Naive thymus-derived CD4-positive, alpha-beta T cell (primary cell): ENCODE measurements at places on chromosomes 2 and 18.
A peak's percentile ranks its signal among the peaks of the same experiment; 100 is the strongest.

DNA sequence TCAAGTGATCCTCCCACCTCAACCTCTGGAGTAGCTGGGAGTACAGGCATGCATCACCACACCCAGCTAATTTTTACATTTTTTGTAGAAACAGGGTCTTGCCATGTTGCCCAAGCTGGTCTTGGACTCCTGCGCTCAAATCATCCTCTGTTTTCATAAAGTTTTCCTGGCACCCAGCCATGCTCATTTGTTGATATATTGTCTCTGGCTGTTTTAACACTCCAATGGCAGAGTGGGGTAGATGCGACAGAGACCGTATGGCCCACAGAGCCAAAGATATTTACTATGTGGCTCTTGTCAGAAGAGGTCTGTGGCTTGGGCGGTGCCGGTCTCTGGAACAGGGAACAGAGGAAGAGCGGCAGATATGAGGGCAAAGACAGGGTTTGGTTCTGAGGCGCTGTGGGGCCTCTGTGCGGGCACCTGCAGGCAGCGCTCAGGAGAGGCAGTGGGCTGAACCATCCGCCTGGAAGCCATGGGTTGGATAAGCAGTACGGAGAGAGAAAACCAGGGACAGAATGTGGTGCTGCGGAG lies 50.2 kb downstream of the CENPO start:
- H3K4me3 ChIP-seq: no peak overlapping the region
- no peaks in the 10 kb centered on the region for H3K36me3 ChIP-seq
- no peaks in the 10 kb centered on the region for H3K27me3 ChIP-seq
- no peak overlapping the region for H3K27ac ChIP-seq
- DNase-seq: no peak

DNA sequence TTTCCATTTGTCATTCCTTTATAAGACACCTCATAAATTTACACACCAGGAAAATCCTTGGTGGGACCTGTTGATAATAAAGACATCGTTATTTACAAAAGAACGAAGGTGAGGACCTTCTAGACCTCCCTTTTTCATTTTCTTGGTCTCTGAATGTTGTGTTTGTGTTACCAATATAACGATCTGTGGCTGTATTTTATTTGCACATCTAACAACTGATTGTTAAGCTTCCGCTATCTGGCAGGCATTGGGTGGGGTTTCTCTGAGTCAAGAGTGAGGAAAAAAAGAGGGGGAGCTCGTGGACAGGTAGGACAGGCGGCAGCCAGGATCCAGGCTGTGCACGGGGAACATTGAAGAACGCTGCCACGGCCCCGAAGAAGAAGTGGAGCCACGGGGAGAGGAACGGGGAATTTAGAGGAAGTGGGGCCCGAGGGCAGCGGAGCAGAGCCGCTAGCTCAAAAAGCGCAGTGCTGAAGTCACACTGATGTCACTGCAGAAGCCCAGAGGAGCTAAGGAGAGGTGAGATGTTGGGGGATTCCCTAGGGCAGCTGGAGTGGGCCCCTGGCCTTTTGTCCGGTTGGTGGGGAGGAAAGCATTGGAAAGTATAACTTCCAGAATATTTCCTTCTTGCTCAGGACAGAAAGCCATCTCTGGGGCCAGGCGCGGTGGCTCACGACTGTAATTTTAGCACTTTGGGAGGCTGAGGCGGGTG lies 20.9 kb upstream of the DNMT3A start:
- peaks cover 4% of the 10 kb centered on the region for H3K4me1 ChIP-seq
- no peaks in the 10 kb centered on the region for H3K27me3 ChIP-seq
- H3K27ac ChIP-seq: peak overlapping the region; percentile 81
- H3K4me3 ChIP-seq: peak overlapping the region; percentile 78

DNA sequence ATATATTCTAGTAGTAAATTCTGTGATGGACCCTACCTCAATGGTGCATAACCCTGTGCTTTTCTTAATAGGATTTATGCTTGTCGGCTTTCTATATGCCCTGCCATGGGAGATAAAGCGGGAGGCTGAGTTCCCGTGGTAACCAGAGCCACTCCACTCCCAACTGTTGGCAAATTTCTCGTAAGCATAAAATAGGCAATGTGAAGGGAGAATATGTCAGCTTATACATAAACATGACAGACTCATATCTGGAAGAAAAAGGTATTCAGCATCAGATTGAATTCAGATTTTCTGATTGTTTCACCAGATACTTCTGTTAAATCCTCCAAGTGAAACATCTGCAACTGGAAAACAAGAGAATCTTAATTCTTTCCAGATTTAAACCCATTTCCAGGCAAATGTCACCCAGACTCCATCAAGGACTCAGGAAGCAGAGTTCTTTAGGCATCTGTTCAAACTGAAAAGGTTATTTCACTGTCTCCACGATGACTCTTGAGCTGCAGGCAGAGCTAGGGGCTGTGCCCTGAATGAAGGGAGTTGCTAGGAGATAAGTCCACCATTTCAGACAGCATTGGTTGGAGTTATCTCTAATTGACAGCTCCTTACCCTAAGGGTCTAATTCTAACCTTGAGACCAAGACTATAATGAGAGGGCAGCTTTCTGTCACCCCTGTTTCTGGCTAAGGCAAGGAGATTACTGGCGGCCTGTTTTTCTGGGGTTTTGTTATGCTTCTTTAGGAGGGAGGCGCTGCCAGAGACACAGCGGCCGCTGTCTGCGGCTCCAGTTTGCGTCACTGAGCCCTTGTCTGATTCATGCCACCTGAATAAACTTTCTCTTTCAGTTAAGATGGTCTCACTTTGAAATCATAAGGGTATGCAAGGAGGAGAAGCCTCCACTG lies 381.3 kb downstream of the SOX11 start:
- H3K4me3 ChIP-seq: no peak overlapping the region
- no peak for DNase-seq
- no peaks in the 10 kb centered on the region for H3K4me1 ChIP-seq
- H3K36me3 ChIP-seq: no peaks in the 10 kb centered on the region

DNA sequence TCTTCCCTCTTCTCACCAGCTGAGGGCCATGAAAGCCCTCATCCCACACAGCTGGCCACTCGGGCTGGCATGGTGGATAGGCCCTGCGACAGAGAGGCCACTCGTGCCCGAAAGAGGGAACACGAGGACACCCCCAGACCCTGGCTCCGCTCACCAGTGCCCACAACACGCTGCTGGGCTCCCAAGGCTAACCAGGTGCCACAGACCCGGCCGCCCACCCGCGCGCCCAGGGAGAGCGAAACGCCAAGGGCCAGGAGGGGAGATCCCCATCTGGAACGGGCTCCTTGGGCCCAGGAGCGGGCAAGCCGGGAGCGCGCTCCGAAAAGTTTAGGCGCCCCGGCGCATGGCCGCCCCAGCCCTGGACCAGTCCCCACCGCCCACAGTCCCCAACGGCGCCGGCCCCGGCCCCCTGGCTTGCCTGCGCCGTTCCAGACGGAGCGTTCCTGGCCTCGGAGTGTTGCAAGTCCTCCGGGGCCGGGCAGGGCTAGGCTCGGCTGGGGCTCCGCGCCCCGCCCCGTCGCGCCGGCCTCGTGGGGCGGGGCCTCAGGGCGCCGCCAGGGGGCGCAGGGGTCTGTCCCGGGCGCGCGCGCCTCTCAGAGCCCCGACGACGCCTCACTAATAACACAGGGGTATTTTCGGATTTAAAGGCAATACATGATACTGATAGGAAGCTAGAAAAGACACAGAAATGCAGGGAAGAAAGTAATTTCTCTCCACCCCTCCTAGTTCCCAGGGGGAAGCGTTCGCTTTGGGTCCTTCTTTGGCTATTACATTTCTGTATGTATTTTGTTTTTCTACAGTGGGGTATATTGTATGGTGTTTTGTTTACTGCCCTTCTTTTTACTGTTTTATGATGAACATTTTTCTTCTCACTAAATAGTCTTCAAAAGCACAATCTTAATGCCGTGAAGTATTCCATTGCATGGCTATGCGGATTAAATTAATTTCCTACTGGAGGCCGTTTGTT lies at the start of gene TMBIM1:
Gene TMBIM1, minus strand, starts transcription at position 456 of the 967 bp plus-strand sequence. CDS start 10,362 bp downstream, outside the sequence.
- H3K36me3 ChIP-seq: no peaks in the 10 kb centered on the region
- H3K4me1 ChIP-seq: peaks cover 47% of the 10 kb centered on the region
- H3K27ac ChIP-seq: peak within 1 kb of the TSS; percentile 93
- peak within 1 kb of the TSS; percentile 53 for H3K4me3 ChIP-seq

GRCh38 chr2:143514413-143514812 lies 385.2 kb downstream of the ARHGAP15 start:
- H3K27ac ChIP-seq: no peak overlapping the region
- H3K4me1 ChIP-seq: no peaks in the 10 kb centered on the region
- DNase-seq: no peak
- H3K27me3 ChIP-seq: no peaks in the 10 kb centered on the region

DNA sequence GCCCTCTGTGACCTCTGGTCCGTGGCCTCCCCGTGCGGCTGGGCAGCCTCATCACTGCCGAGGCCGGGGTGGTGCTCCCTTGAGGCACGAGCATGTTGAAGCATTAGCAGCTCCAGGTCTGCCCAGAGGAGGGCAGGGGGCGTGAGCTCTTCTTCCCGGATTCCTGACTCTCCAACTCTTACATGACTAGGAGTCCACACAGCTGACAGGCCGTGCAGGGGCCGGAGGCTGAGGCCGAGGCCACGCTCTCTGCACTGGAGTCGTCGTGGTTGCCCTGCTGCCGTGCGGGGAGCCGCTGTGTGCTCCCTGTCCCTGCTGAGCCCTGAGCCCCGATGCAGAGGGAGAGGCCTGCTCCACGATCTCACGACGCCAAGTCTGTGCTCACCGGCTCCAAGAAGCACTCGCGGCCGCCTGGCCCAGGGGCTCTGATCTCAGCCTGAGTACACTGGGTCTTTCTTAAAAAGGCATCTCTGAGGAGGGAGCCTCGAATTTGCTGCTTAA lies 19.4 kb upstream of the KCNG2 start:
- no peaks in the 10 kb centered on the region for H3K27me3 ChIP-seq
- H3K27ac ChIP-seq: no peak overlapping the region
- H3K4me3 ChIP-seq: no peak overlapping the region
- H3K36me3 ChIP-seq: no peaks in the 10 kb centered on the region
- H3K4me1 ChIP-seq: no peaks in the 10 kb centered on the region

DNA sequence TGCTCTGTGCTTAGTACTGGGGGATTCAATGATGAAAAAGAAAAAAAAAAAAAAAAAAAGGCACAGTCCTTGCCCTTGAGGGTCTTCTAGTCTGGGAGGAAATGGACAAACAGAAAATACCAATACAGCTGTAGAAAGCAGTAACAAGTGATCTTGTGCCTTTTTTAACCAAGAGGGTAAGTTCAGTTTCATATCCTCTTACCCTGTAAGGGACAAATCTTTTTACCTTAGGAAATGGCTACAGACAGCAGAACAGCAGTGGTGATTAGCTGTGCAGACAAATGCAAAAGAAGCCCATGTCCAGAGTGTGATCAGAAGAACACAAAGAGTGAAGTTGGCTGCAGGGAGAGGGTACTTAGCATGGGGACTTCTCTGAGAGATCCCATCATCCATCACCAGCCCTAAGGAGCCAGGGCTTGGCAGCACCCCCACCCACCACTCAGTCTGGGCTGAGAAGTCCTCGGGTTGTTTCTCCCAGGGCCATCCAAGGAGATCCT lies 102.9 kb downstream of the ALPK2 start:
- no peak for DNase-seq
- H3K4me1 ChIP-seq: no peaks in the 10 kb centered on the region
- no peak overlapping the region for H3K4me3 ChIP-seq
- no peaks in the 10 kb centered on the region for H3K36me3 ChIP-seq
- no peak overlapping the region for H3K27ac ChIP-seq

DNA sequence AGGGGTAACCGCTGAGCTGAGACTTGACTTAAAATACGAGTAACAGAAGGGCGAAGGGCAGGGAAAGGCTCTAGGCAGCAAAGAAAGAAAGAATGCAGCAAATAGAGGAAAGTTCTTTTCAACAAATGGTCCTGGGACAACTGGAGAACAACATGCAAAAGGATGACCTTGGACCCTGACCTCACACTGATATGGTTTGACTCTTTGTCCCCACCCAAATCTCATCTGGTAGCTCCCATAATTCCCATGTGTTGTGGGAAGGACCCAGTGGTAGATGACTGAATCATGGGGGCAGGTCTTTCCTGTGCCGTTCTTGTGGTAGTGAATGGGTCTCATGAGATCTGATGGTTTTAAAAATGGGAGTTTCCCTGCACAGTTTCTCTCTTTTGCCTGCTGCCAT lies 33.9 kb downstream of the ST3GAL5 start:
- H3K4me3 ChIP-seq: peak overlapping the region; percentile 36
- H3K4me1 ChIP-seq: peaks cover 48% of the 10 kb centered on the region
- peaks cover 9% of the 10 kb centered on the region for H3K36me3 ChIP-seq
- DNase-seq: no peak
- H3K27me3 ChIP-seq: no peaks in the 10 kb centered on the region

- H3K27ac ChIP-seq: no peak overlapping the region
- peaks cover 12% of the 10 kb centered on the region for H3K4me1 ChIP-seq
- DNase-seq: no peak
- H3K36me3 ChIP-seq: no peaks in the 10 kb centered on the region
- H3K27me3 ChIP-seq: no peaks in the 10 kb centered on the region
- no peak overlapping the region for H3K4me3 ChIP-seq
These were observed 132.8 kb downstream of the ACOXL start for GRCh38 chr2:110865188-110865587.

DNA sequence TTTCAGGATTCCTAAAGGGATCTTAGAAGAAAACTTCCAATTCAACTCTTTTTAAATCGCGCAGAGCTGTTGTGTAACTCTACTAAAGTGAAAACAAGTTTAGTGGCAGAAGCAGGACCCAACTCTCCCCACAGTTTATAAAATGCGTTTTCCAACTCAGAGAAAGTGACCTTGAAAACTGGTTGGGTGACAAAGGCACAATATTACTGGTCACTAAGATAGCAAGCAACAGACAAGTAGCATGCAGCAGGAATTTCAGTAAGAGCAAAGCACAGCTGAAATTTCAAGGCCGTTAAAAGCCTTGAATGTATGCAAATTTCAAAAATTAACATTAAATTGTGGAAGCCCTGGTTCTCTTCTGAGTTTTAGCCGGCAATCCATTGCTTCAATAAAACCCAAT lies 66.9 kb downstream of the STK39 start:
- no peak for DNase-seq
- H3K27me3 ChIP-seq: no peaks in the 10 kb centered on the region
- no peak overlapping the region for H3K27ac ChIP-seq
- H3K4me1 ChIP-seq: peaks cover 18% of the 10 kb centered on the region
- no peak overlapping the region for H3K4me3 ChIP-seq

- DNase-seq: no peak
- no peak overlapping the region for H3K27ac ChIP-seq
- H3K4me3 ChIP-seq: no peak overlapping the region
- H3K36me3 ChIP-seq: no peaks in the 10 kb centered on the region
These were observed 235.6 kb downstream of the CPS1 start for GRCh38 chr2:210792000-210792399.

GRCh38 chr2:241944821-241945220 lies 75.3 kb downstream of the RTP5 start:
- no peaks in the 10 kb centered on the region for H3K27me3 ChIP-seq
- no peak overlapping the region for H3K27ac ChIP-seq
- H3K4me3 ChIP-seq: no peak overlapping the region

DNA sequence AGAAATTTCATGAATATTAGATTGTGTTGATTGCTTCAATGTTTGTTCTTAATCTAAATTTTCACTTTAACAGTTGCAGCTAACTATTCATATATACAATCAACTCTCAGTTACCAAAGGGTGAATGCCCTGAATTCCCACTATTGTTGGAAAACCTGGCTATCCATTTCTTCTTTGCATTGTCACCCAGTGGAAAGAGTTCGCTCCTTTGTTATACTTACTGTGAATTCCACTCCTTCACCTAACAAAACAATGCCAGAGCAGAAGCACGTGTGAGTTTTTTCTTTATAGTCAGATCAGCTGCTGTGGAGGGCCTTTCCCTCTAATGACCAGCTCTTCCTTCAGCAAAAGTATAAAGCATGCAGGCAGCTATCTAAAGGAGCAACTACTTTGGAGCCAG lies 409.2 kb upstream of the NRP2 start:
- no peaks in the 10 kb centered on the region for H3K4me1 ChIP-seq
- H3K36me3 ChIP-seq: no peaks in the 10 kb centered on the region
- H3K27me3 ChIP-seq: no peaks in the 10 kb centered on the region
- H3K4me3 ChIP-seq: no peak overlapping the region
- DNase-seq: no peak
